WTC11 (cell line): ENCODE measurements at places on chromosomes 12 and 14.
A peak's percentile ranks its signal among the peaks of the same experiment; 100 is the strongest.

DNA sequence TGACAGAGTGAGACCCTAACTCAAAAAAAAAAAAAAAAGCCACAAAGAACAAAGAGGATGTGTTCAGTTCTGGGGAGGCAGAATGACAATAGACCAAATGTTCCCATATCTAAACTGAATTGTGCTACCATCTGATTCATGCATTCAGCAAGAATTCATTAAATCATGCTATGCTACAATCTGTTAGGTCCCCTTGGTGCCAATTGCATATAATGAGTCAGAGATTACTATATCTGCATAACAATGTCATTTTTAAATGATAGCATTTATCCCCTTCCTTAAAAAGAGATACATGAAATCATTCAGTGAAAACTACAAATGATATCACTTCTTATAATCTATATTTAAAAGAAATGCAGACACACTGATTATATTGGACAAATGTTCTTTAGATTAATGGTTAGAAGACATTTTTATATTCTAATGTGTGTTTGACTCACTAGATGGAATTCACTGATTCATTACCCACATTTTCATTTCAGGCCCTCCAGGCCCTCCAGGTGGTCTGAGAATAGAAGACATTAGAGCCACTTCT is 207.6 kb upstream of the PDZRN4 start:
- no peak for DNase-seq

DNA sequence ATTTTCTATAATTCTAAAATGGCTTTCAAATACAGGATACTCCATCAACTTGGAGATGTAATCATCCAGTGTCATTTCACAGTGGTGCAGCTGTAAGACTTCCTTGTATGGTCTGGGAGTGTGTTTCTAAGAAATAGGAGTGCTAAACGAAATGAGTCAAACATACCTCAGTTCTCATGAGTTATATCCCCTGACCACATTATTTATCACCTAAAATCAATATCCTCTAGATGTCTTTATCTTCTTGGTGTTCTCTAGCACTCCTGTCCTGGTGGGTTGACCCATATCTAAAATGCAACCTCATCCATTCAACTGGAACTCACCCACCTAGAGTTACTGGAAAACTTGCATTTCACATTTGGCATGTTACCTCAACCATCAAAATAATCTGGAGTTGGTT is 33.2 kb downstream of the TMEM30B start:
- DNase-seq, result no peak

DNA sequence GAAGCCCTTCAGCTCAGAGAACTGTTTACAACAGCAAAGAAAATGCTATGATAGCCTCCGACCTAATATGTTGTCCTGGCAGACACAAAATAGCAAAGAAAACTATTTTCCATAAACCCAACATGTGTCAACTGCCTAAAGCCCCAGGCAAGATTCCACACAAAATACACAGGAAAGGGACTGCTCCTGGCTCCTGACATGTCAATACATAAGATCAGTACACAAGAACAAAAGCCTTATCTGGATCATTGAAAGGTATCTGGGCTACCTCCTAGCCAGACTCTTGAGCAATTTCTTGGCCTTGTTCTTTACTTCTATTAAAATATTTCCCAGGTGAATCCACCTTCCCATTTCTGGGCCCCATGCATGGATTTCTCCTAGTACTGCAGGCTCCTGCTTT is 242.3 kb upstream of the GRIP1 start:
- DNase-seq, result no peak

- no peak for DNase-seq
Measured at GRCh38 chr14:103050935-103051334, 6.4 kb downstream of the CDC42BPB start.

- no peak for DNase-seq
Measured at GRCh38 chr12:22230280-22230794, 104.2 kb downstream of the ST8SIA1 start.

- DNase-seq, result peak; percentile 47
Measured at GRCh38 chr14:103606963-103607668, 21.9 kb upstream of the KLC1 start.
